ENCODE measurements at places on chromosomes 11 and 22. TPM values are rescaled to one million over a fixed set of nuclear protein-coding genes. Genes with fewer than 3 reads are reported as not detected.

Gene KRTAP5-11
- total RNA-seq = not detected

DNA sequence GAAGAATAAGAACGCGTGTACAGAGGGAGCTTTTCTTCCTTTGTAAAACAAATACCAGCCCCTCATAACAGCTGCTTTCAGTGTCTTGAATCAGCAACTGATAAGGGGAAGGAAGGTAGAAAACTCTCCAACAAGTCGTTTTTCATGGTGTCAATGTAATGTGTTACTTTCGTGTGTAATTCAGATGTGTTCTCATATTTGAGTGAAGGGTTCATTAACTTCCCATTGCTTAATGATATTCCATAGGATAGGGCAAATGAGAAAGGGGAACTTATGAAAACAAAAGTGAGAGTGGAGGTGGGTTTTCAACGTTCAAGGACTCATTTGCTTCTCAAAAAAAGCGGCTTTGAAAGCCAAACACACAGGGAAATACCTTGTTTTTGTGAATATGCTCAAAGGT lies 452.1 kb downstream of the NTM start:
- no peaks in the 10 kb centered on the region for H3K36me3 ChIP-seq
- no peaks in the 10 kb centered on the region for H3K27me3 ChIP-seq
- no peak overlapping the region for H3K4me3 ChIP-seq
- H3K4me1 ChIP-seq = no peaks in the 10 kb centered on the region

- no peaks in the 10 kb centered on the region for H3K27me3 ChIP-seq
- no peak for DNase-seq
- H3K27ac ChIP-seq = peak overlapping the region; percentile 92
- H3K4me3 ChIP-seq = peak overlapping the region; percentile 97
Observed at GRCh38 chr11:4095509-4096230, 1.1 kb downstream of the RRM1 start.

DNA sequence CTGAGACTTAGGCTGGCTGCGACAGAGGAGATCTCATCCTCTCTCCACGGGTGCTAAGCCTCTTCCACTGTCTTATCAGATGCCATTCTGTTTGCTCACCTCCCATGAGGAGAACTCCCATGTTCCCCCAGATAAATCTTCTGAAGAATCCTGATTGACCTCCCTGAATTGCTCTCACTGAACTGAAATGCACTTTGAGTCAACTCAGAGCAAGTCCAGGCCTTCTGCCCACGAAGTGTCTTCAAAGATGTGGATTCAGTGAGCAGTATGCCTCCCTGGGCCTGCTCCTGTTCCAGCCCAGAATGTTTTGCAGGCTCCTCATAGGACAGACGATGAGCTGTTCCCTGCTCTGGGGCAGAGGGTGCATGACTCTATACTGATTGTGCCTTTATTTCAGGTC lies 17.4 kb downstream of the TUB start:
- no peaks in the 10 kb centered on the region for H3K4me1 ChIP-seq
- no peaks in the 10 kb centered on the region for H3K27me3 ChIP-seq
- no peaks in the 10 kb centered on the region for H3K36me3 ChIP-seq

DNA sequence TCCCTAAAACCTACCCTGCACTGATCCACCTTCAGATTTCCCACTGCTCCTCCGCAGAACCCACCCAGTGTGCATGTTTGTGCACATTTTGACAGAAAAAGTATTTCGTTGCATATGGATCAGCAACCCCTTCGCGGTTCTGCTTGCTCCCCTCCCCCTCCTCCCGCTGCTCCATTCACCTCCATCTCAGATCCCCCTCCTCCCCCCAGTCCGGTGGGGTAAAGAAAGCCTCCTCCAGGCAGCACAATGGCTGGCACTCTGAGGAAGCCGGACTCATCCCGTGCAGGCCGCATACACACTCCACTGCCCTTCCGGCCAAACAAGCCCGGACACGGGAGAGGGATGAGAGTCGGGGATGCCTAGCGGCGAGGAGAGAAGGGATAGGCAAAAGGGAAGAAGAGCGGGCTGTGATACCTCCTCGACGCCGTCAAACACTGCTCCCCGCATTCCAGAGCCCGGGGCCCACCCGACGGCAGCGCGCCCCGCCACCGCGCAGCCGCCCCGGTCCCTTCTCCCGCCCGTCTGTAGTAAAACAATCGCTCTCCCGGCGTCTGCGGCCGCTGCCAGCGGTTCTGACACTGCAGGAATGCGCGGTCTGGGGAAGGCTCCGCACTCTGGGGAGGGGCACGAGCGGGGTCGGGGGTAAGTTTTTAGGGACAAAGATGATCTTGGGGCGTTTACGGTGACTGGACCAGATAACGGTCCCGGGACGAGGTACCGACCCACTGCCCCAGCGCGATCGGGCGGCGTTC lies 915 bp downstream of the FEZ1 start:
- no peaks in the 10 kb centered on the region for H3K36me3 ChIP-seq
- no peak overlapping the region for H3K27ac ChIP-seq
- DNase-seq = no peak
- peaks cover 13% of the 10 kb centered on the region for H3K4me1 ChIP-seq
- peaks cover 18% of the 10 kb centered on the region for H3K27me3 ChIP-seq

- H3K36me3 ChIP-seq = no peaks in the 10 kb centered on the region
- H3K4me1 ChIP-seq = peaks cover 29% of the 10 kb centered on the region
- H3K27me3 ChIP-seq = no peaks in the 10 kb centered on the region
- DNase-seq = no peak
Observed at GRCh38 chr11:124798991-124799347, 1.2 kb downstream of the MSANTD2 start.

- no peak for DNase-seq
- peaks cover 4% of the 10 kb centered on the region for H3K36me3 ChIP-seq
- H3K4me3 ChIP-seq = peak overlapping the region; percentile 20
- peak overlapping the region; percentile 78 for H3K27ac ChIP-seq
Observed at GRCh38 chr22:23197836-23198235, 17.5 kb downstream of the BCR start.

- H3K27me3 ChIP-seq = peaks cover 12% of the 10 kb centered on the region
- no peak overlapping the region for H3K27ac ChIP-seq
- no peaks in the 10 kb centered on the region for H3K36me3 ChIP-seq
- peaks cover 6% of the 10 kb centered on the region for H3K4me1 ChIP-seq
- DNase-seq = no peak
- no peak overlapping the region for H3K4me3 ChIP-seq
Observed at GRCh38 chr22:37526376-37526775, 7.2 kb upstream of the CARD10 start.

- H3K27ac ChIP-seq = peak overlapping the region; percentile 54
- peaks cover 22% of the 10 kb centered on the region for H3K4me1 ChIP-seq
- DNase-seq = no peak
- no peaks in the 10 kb centered on the region for H3K27me3 ChIP-seq
- no peaks in the 10 kb centered on the region for H3K36me3 ChIP-seq
Observed at GRCh38 chr22:46289244-46289891, 7.3 kb upstream of the GTSE1 start.

DNA sequence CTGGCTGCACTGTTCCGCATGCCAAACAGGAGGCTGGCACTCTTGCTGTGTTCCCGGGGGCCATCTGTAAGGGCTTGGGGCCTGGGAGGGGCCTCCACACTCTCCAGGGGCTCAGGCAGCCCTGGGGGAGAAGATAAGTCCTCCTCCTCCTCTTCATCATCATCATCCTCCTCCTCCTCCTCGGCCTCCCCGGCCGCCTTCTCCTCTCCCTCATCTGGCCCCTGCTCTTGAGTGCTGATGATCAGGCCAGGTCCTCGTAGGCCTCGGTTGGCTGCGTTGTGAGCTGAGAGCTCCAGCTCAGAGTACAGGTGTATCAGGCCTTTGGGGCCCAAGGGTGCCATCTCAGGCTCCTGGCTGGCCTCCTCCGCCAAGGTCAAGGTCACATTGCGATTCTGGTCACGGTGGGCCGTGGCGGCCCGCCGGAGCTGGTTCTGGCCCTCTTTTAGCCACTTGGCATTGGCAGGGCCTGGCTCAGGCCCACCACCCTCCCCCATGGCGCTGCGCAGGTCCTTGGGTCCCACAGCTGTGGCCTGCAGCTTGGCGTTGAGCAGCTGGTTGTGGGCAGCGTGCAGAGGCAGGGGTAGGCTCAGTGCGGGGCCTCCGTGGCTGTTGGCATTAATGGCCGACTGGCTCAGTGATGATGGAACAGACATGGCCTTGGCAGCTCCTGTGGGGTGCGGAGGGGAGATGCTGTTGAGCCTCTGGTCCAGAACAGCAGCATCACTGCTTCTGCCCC lies 8.0 kb downstream of the APBB1 start:
- peaks cover 18% of the 10 kb centered on the region for H3K36me3 ChIP-seq
- no peaks in the 10 kb centered on the region for H3K27me3 ChIP-seq
- no peak for DNase-seq
- H3K4me3 ChIP-seq = no peak overlapping the region
- peaks cover 82% of the 10 kb centered on the region for H3K4me1 ChIP-seq

Measured in CD8-positive, alpha-beta memory T cell (primary cell).